Stimulated activated CD4-positive, alpha-beta T cell treated with anti-CD3 and anti-CD28 coated beads, Interleukin-2, amount 100 ng/mL, for 24 hours (primary cell): ENCODE measurements at places on chromosomes 7 and 10.

DNA sequence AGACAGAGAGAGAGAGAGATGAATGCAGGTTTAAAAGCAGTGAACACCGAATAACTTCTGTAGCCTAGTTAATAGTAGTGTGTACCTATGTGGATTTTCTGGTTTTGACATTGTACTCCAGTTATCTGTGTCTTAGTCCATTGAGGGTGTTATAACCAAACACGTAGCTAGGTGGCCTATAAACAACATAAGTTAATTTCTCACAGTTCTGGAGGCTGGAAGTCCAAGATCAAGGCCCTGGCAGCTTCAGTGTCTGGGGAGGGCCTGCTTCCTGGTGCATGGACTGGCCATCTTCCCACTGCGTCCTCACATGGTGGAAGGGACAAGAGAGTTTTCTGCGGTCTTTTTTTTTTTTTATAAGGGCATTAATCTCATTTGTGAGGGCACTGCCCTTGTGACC lies 23.5 kb downstream of the AOC1 start:
- no peak for DNase-seq

DNA sequence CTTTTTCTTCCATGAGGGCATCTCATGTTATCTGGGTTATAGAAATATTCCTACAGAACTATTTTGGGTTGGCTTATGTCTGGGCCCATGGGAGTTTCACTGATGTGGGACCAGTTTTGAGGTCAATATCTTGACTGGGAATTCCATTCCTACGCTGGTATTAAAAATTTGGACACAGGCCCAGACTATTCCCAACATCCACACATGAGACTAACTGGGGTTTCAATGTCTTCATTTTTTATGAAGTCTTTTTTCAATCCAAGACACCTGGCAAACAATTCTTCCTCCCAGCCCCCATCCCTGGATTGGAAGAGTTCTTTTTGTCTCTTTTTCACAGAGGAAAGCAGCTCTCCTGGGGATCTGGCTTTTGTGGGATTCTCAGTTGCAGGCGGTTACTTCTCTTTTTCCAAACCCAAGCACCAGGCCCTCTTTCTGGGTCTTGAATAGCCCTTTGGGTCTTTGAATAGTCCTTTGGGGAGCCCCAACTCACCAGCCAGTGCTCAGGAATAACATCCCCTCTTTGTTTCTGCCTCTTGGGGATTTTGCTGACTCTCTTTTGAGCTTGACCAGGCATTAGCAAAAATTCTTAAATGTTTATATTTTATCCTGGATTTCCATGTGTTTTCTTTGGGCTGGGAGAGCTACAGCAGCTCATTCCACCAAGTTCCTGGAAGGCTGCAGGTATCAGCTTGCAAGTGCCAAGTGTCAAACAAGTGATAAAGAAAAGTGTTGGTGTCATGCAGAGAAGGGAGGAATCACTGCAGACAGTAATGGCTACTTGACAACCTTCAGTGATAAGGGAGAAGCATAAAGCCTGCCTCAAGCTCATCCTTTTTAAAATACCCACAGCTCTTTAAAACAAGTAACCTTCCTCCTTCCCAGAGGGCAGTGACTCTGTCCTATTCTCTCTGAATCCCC lies 234.3 kb downstream of the ADAM12 start:
- no peak for DNase-seq

- peak; percentile 52 for DNase-seq
Measured at GRCh38 chr10:74825371-74826141, 844 bp upstream of the KAT6B start.

DNA sequence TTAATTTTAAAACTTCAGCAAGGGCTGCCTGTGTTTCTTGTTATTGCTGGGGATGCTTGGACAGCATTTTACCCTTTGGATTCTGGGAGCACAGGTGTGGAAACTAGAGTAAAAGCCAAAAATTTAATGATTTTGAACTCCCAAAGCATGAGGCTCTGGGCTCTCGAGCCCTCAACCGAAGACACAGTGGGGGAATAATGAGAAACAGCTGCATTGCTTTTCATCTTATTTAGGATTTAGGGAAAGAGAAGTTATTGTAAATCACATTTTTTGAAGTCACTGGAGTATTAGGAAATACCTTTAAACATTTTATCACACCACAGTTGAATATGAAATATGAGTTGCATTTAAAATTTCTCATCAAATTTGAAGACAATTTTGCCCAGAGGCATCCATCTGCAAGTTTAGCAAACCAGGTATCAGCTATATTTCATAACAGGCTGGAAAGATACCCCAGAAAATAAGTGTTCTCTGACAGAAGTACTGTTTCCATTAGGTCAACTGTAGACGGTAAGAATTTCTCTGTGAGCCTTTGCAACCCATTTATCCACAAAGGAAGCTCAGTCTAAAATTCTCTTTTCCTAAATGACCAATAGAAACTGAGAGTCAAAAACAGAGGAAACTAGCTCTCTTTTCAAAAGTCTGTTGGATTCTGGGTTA lies 290.6 kb upstream of the PHYHIPL start:
- DNase-seq, result no peak

- no peak for DNase-seq
Measured at GRCh38 chr7:136312592-136312991, 335.4 kb upstream of the MTPN start.

DNA sequence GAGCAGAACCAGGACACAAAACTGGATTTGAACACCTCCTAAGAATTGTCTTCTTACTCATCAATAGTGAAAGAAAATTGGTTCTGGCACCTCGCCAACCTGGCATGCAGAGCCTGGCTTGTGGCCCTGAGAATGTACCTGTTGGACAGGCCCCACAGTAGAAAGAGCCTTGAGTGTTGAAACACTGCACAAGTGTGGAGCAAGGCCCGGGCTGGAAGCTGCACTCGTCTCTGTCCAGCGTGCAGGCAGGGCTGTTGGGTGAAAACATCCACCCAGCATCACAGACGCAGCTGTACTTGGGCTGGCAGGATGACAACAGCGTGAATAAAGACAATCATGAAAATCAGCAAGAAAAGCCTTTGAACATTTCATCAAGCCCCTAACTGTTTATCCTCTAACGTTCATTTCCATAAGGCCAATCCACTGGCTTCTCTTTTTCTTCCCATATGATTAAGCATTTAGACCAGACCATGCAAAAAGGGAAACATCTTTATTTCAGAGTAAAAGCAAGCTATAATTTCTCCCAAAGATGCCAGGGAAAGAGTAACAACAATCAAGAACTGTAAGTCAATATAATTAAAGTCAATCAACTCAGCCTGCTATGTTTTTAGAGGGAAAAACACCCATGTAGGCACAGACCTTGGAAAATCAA lies 15.6 kb downstream of the CUBN start:
- DNase-seq, result no peak

DNA sequence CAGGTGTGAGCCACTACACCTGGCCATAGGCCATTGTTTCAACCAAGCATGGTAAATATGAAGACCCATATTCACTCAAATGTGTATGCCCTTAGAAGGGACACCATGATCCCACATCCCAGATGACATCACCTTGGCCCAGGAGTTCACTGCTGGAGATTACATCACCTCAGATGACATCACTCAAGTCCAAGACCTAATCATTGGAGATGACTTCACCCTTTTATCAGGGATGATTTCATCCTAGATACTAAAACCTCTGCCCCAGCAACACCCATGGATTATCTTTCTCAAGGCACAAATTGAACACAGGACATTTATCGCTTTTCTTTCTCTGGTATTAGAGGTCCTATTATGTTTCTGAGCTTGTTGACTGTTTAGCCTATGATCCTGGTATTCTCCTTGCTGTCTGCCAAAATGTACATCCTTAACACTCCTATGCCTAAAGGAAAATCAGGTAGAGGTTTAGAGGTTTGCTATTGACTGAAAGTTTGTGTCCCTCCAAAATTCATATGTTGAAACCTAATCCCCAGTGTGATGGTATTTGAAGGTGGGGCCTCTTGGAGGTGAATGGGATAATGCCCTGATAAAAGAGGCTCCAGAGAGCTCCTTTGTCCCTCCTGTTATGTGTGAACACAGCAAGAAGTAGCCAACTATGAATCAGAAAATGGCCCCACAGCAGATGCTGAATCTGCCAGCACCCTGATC lies 9.8 kb upstream of the CYP2C18 start:
- DNase-seq, result no peak

- no peak for DNase-seq
Measured at GRCh38 chr10:86342111-86342863, 24.3 kb downstream of the GRID1 start.

DNA sequence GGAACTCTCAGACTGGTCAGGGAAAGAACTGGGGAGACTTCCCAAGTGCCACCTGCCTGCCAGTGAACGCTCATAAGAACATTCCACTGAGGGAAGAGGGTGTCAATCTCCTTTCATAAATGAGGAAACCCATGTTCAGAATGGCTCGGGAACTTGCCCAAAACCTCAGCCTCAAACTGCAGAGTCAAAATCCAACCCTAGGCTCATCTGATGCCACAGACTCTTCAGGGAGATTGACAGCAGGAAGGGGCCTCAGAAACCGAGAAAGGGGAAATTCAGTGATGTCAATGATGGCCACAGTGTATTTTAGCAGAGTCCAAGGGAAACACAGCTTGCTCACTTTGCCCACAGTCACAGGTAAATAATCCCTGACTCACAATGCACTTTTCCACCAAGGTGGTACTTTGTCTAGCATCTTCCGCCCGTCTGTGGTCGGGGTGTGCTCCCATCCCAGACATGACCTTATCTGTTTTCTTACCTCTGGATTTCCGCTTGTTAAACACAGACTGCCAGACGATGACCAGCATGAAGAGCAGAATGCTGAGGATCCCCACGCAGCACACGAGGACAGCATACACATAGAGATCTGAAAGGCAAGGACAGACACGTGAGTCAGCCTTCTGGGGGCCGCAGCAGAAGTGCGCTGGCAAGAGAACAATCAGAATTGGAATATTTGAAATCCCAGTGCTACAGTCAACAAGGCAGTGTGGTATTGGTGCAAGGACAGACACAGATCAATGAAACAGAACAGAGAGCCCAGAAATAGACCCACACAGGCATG lies 38.4 kb downstream of the VSTM4 start:
- no peak for DNase-seq

- peak; percentile 18 for DNase-seq
Measured at GRCh38 chr10:17394854-17395253, 59.5 kb downstream of the ST8SIA6 start.

DNA sequence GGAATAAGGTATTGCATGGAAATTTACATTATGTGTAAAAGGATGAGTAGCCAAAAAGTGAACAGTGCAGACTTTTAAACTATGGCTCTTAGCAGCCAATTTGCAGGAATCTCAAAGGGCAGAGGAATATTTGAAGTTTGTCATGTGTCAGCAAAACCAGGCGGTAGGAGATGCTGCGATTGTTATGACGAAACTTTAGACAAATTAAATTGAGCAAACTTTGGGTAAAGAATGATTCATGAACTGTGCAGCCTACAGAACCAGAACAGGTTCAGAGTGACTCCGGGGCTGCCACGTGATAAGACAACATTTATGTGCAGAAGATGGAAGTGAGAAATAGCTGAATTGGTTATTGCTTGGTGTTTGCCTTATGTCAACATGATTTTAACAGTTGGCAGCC lies 39.2 kb upstream of the CCDC6 start:
- DNase-seq, result no peak

- DNase-seq, result no peak
Measured at GRCh38 chr7:64886956-64887545, 16.0 kb upstream of the ZNF273 start.

DNA sequence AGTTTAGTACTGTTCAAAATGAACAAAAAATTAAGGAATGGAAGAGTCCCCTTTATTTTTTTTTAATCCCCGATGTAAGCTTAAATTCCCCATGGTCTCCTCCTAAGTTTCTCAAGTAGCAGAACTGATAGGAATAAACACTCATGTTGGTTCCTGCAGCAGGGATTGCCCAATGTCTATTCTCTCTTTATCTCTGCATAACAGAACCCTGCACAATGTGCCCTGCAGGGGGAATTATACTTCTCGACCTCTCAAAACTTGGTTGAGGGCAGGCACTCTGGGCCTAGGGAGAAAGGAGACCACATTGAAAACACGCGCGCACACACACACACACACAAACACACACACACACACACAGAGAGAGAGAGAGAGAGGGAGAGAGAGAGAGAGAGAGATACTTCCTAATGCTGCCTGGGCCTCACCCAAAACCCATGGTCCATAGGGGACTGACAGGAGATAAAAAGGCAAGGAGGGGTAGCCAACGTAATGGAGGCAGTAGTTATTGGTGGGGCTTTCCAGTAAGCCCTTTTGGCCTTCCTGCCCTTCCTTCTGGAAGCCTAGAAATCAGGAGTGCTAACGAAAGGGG lies 22.7 kb downstream of the JAZF1 start:
- DNase-seq, result no peak

- no peak for DNase-seq
Measured at GRCh38 chr10:7406712-7407333, 4.0 kb downstream of the SFMBT2 start.

DNA sequence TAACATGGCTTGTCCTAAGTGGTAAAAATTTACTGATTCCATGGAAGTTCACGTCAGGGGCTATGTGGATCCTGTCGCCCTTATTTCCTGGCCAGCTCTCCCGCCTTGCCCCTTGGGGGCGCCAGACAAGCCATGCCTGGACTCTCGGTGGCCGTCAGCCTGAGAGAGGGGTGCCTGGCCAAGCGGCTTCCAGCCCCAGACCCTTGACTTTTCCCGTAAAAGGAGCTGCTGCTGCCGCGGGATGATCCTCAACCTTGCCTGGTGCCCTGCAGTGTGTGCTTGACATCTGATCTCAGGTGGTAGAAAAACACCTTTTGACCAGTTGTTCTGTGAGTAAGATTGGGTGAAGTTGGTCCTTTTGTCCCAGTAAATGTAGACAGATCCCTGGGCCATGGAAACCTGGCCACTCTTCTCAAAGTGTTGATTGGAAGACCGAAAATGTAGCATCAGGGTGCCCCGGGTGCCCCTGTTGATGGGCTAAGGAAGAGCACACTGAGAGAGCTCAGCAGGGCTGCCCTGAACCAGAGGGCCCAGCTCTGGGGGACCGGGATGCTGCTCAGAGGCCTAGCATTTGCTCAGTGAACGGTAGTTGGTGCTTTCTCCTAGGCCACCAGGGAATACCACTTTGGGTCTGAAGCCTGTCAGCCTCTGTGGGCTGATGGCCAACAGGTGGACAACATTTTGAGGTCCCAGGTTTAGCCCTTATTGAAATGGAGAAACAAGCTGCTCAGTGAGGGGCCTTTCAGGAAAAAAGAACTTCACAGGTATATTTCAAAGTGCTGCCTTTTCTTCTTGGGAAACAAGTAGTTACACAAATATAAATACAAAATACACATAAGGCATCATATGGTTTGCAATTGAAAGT lies 162.5 kb downstream of the LRMDA start:
- no peak for DNase-seq

DNA sequence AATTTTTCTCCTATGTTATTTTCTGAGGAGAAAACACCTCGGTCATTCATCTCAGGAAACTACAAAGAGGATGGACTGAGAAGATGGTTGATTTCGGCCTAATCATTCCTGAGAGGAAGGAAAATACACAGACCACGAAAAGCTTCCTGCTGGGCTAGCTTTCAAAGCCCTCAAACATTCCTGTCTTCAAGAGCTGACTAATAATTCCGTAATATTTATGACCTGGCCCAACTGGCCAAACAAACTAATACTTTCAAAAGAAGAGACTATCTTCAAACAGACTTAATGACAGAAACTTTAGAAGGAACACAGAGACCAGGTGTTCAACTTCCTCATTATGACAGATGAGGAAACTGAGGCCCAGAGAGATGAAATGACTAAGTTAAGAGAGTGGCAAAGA lies 215.1 kb upstream of the FRMD4A start:
- no peak for DNase-seq

GRCh38 chr7:96596120-96596826 lies 113.4 kb downstream of the SEM1 start:
- no peak for DNase-seq
